ENCODE measurements at places on chromosomes 2 and 18.

DNA sequence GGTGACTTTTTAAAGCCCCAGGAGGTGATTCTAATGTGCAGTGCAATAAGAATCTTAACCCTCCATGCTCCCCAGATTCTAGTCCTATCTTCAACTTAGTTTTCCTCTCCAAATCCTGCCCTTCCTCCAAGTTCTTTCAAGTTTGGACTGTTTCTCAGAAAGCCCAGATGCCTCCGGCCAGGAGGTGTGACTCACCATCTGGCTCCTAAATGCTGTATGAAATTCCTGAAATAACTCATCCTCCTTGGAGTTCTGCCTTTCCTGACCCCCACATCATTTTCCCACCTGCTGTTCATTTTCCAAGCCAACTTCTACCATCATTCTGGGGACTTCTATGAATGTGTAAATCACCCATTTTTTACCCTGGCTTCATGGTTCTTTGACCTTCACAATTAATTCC lies 118.2 kb upstream of the NOL4 start:
- no peaks in the 10 kb centered on the region for H3K27me3 ChIP-seq
- no peaks in the 10 kb centered on the region for H3K4me1 ChIP-seq
- H3K36me3 ChIP-seq = no peaks in the 10 kb centered on the region
- no peak overlapping the region for H3K27ac ChIP-seq
- no peak overlapping the region for H3K4me3 ChIP-seq

GRCh38 chr2:3487028-3487425 lies 32.3 kb downstream of the ADI1 start:
- no peaks in the 10 kb centered on the region for H3K4me1 ChIP-seq
- no peaks in the 10 kb centered on the region for H3K36me3 ChIP-seq
- peak; percentile 27 for DNase-seq
- H3K27ac ChIP-seq = no peak overlapping the region
- no peaks in the 10 kb centered on the region for H3K27me3 ChIP-seq

- H3K27me3 ChIP-seq = no peaks in the 10 kb centered on the region
- DNase-seq = no peak
- H3K36me3 ChIP-seq = no peaks in the 10 kb centered on the region
- no peak overlapping the region for H3K4me3 ChIP-seq
- no peaks in the 10 kb centered on the region for H3K4me1 ChIP-seq
These were observed 15.9 kb upstream of the SEC11C start for GRCh38 chr18:59123588-59124369.

DNA sequence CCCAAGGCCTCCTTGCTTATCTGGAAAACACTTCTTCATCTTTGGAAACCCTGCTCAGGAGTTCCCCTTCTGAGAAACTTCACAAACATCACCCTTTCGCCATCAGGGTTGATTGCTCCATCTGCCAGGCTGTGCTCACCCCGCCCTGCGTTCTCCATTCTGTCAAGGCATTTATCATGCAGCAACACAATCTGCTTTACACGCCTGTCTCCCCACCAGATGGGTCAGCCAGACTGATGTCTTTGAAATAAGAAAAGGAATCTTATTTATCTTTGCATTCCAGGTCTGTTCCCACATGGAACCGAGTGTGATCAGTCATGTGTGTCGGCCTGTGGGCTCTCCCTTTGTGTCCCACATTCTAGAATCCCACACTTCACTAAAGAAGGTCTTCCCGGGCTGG lies 110.0 kb upstream of the ARL4C start:
- H3K4me1 ChIP-seq = peaks cover 16% of the 10 kb centered on the region
- no peak overlapping the region for H3K4me3 ChIP-seq
- no peaks in the 10 kb centered on the region for H3K27me3 ChIP-seq

DNA sequence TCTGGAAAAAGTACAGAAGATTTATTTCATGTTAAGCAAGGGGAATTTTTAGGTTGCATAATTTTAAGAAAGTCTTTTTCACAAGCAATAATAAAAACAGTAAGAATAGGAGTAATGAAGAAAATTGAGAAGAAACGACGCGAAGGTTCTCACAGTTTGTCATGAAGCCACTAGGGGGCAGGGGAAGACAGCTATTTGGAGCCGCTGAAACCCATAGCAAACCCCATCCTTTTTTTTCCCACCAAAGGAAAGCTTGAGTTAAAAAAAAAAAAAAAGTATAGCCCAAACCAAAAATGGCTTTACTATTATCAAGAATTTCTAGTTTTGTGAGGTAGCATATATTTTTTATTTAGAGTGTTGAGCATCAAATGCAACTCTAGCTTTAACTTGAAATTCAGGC lies 300.9 kb downstream of the PHLPP1 start:
- no peak overlapping the region for H3K27ac ChIP-seq
- peak; percentile 82 for DNase-seq
- H3K27me3 ChIP-seq = peaks cover 4% of the 10 kb centered on the region
- no peaks in the 10 kb centered on the region for H3K4me1 ChIP-seq

DNA sequence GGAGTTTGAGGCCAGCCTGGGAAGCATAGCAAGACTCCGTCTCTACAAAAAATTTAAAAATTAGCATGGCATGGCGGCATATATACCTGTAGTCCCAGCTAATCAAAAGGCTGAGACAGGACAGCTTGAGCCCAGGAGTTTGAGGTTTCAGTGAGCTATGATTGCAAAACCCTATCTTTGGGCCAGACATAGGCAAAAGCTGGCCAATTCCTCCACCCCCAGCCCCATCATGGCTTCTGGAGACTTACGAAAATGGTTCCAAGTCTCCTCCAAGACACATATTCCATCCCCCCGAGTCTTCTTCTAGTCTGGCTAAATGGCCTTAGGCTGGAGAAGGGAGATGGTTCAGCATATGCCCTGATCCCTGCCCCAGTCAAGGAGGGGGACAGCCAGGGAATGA lies 172.8 kb upstream of the HAAO start:
- H3K27me3 ChIP-seq = no peaks in the 10 kb centered on the region
- no peaks in the 10 kb centered on the region for H3K36me3 ChIP-seq
- H3K4me1 ChIP-seq = peaks cover 40% of the 10 kb centered on the region
- no peak overlapping the region for H3K4me3 ChIP-seq

DNA sequence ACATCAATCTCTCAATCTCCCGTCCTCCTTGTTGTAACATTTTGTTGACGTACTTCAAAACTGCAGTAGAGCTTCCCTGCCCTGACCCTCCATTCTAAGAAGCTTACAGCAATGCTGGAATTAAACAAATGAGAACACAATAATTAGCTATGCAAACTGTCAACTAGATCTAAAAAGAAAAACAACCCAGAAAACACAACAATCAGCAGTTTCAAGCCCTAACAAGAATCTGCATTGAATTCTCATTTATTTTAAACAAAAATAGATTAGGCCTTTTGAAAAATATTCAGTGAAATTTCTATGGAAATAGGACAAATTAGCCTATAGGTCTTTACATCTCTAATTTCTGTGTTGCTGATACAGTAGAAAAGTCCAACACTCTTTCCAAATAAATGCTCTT lies 807.0 kb upstream of the FSHR start:
- H3K4me3 ChIP-seq = no peak overlapping the region
- no peak overlapping the region for H3K27ac ChIP-seq
- no peaks in the 10 kb centered on the region for H3K27me3 ChIP-seq
- H3K4me1 ChIP-seq = no peaks in the 10 kb centered on the region

DNA sequence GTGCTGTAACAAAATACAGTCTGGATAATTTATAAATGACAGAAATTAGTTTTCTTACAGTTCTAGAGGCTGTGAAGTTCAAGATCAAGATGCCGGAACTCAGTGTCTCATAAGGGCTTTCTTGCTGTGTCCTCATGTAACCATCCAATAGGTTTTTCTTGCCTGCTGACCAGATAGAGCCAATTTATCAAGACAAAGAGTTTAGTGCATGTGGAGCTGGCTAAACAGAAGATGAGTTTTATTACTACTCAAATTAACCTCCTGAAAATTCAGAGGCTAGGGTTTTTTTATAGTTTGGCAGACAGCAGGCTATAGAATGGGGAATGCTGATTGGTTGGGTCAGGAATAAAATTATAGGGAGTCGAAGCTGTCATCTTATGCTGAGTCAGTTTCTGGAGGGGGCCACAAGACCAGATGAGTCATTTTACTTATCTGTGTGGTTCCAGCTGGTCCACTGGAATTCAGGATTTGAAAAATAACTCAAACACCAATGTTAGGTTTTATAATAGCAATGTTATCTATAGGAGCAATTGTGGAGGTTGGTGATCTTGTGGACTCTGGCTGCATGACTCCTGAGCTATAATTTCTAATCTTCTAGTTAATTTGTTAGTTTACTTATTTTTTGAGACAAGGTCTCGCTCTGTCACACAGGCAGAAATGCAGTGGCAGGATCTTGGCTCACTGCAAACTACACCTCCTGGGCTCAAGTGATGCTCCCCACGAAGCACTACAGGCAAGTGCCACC lies 3.2 kb upstream of the PDK1 start:
- peaks cover 4% of the 10 kb centered on the region for H3K4me1 ChIP-seq
- no peak overlapping the region for H3K4me3 ChIP-seq
- no peak overlapping the region for H3K27ac ChIP-seq
- no peaks in the 10 kb centered on the region for H3K27me3 ChIP-seq
- no peaks in the 10 kb centered on the region for H3K36me3 ChIP-seq
- no peak for DNase-seq

- no peaks in the 10 kb centered on the region for H3K27me3 ChIP-seq
- H3K4me3 ChIP-seq = no peak overlapping the region
- H3K27ac ChIP-seq = no peak overlapping the region
- H3K36me3 ChIP-seq = no peaks in the 10 kb centered on the region
- DNase-seq = no peak
- no peaks in the 10 kb centered on the region for H3K4me1 ChIP-seq
These were observed 364.4 kb upstream of the GCFC2 start for GRCh38 chr2:76075126-76075525.

DNA sequence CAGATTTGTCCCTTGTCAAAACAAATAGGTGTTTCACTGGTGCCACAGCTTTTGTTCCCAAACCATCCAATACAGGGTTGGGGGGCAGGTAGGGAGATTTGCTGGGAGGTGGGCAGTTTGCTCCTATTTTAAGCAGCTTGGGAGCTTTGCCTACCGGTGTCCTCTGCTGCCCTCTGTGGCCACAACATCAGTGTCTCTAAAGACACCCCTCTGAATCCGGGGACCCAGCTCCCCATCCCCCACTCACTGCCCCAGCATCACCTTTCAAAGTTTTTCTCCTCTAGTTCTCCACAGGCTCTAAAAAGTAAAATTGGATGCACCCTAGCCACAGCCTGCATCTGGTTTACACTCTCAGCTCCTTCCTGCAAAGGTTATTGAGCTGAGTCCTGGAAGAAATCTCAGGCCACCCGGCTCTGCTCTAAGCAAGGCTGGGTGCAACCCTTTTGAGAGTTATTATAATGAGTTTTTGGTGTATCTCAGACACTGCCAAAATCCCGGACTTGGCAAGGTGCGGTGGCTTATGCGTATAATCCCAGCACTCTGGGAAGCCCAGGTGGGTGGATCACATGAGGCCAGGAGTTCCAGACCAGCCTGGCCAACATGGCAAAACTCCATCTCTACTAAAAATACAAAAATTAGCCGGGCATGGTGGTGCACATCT lies 2.9 kb upstream of the EPAS1 start:
- no peaks in the 10 kb centered on the region for H3K36me3 ChIP-seq
- H3K27ac ChIP-seq = no peak overlapping the region
- DNase-seq = peak; percentile 77
- H3K4me3 ChIP-seq = no peak overlapping the region
- H3K4me1 ChIP-seq = no peaks in the 10 kb centered on the region

DNA sequence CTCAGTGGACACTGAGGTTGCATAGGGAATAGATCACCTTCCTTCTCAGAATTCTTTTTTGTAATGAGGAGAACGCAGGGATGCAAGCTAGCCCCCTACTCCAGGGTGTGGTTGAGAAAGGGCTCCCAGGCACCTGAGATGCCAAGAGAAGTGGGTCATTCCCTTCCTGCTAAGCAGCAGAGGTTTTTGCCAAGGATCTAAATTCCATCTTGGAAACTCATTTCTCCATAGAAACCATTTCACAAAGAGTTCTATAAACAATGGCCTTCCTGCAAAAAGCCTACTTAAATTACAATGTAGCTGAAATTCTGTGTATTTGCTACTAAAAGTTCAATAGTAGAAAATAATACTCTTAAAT lies 3.7 kb upstream of the PPP3R1 start:
- H3K27ac ChIP-seq = peak overlapping the region; percentile 60
- no peaks in the 10 kb centered on the region for H3K27me3 ChIP-seq
- DNase-seq = no peak

GRCh38 chr2:32363597-32363996 lies 6.8 kb downstream of the BIRC6 start:
- no peaks in the 10 kb centered on the region for H3K27me3 ChIP-seq
- H3K4me1 ChIP-seq = peaks cover 16% of the 10 kb centered on the region
- no peak overlapping the region for H3K4me3 ChIP-seq
- H3K27ac ChIP-seq = no peak overlapping the region

- no peaks in the 10 kb centered on the region for H3K4me1 ChIP-seq
- no peaks in the 10 kb centered on the region for H3K27me3 ChIP-seq
- DNase-seq = no peak
- H3K4me3 ChIP-seq = no peak overlapping the region
These were observed 9.6 kb downstream of the SSB start for GRCh38 chr2:169808221-169808620.

GRCh38 chr2:169109502-169110409 lies 40.4 kb downstream of the DHRS9 start:
- H3K4me3 ChIP-seq = no peak overlapping the region
- no peaks in the 10 kb centered on the region for H3K36me3 ChIP-seq
- H3K4me1 ChIP-seq = no peaks in the 10 kb centered on the region
- no peak overlapping the region for H3K27ac ChIP-seq
- peak; percentile 78 for DNase-seq

- H3K27me3 ChIP-seq = no peaks in the 10 kb centered on the region
- H3K27ac ChIP-seq = no peak overlapping the region
- peaks cover 2% of the 10 kb centered on the region for H3K4me1 ChIP-seq
- H3K4me3 ChIP-seq = no peak overlapping the region
- no peak for DNase-seq
These were observed 9.0 kb downstream of the MBP start for GRCh38 chr18:77123320-77124231.

GRCh38 chr2:239234191-239235175 lies 166.3 kb downstream of the HDAC4 start:
- no peak overlapping the region for H3K27ac ChIP-seq
- no peak for DNase-seq
- no peaks in the 10 kb centered on the region for H3K27me3 ChIP-seq

- no peak overlapping the region for H3K4me3 ChIP-seq
- H3K4me1 ChIP-seq = peaks cover 39% of the 10 kb centered on the region
These were observed 35.4 kb downstream of the MBP start for GRCh38 chr18:77096936-77097886.

DNA sequence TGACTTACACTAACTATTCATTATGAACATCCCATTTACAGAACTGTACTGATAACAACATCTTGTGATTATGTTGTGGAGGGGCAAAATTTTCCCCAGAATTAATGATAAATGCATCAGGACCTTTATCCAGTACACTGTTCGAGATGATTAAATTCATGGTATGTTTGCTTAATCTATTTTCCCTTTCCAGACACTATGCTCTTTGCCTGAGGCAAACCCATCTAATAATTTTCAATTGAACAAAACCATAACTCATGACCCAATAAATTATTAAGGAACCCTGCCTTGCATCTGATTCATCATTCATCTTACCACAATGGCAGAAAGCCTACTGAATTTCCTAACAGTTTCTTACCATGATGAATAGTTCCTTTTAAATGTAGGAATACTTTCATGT lies 385.0 kb downstream of the DSEL start:
- no peaks in the 10 kb centered on the region for H3K27me3 ChIP-seq
- no peak overlapping the region for H3K4me3 ChIP-seq
- DNase-seq = peak; percentile 13
- H3K36me3 ChIP-seq = no peaks in the 10 kb centered on the region
- H3K27ac ChIP-seq = no peak overlapping the region
- H3K4me1 ChIP-seq = no peaks in the 10 kb centered on the region
